ENCODE measurements at places on chromosomes 5 and 9.

GRCh38 chr5:58246461-58246944 is 213.4 kb downstream of the PLK2 start:
- no peak for DNase-seq

GRCh38 chr9:134317790-134318414 is 8.4 kb upstream of the RXRA start:
- DNase-seq, result no peak

DNA sequence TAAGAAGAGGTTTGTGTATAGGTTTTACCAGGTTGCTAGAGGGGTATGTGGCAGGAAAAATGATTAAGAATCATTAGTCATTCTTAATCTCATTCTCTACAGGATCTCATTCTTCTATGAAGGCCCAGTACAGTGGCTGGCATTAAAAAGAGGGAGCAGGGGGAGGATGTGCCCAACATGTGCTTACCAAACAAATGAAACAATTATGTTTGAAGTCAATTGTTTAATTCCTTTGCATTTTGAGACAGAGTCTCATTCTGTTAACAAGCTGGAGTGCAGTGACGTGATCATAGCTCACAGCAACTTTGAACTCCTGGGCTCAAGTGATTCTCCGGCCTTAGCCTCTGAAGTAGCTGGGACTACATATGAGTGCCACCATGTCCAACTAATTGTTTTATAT is 23.0 kb downstream of the FNIP1 start:
- DNase-seq, result no peak

GRCh38 chr5:103305809-103306208 is 47.2 kb downstream of the MACIR start:
- DNase-seq, result no peak

DNA sequence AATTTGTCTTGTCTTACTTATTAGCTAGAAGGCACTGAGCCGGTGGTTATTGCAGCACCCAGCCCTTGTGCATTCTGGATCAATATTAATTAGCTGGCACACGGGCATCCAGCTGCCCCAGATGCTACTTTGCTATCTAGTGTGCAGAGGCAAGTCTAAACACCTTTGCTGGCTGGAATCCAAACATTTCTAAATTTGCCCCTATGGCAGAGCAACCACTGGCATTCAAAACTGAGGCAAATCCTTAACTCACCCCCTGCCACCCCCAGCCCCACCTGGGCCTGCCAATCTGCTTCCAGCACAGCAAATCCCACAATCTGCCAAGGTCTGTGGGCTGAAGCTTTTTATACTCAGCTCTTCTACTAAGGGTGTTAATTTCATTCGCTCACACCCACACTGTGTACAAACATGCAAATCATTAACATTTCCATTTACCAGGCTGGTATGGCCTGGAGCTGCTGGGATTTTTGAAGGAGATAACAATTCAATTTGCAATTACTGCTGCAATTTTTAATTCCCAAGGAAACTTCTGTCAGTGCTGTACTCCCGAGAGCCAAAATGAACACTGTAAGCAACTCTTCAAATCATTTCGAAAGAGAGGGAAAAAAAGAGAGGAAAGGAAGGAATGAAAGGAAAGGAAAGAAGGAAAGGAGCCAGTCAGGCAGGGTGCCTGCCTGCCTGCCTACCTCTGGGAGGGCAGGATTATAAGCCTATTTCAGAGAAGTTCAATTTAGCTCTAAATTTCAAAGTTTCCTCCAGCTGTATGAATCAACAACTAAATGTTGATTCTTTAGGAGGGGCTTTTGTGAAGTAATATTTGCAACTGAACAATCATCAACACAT is 35.5 kb downstream of the RAPGEF1 start:
- no peak for DNase-seq

DNA sequence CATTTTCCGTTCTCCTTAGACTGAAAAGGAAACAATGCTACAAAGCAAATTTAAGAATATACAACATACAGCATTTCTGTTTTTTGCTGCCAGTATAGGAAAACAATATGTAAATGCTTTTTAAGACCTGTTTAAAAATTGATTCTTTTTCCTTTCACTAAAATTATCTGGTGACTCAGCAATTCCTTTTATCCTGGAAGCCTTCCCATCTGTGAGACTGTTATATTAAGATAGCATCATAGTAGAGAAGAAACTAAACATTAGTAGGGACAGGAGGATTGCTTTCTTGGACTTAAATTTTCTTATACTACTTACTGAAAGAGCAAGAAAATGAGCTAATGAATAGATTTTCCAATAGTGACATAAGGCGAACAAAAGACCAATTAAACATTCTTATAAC is 30.0 kb upstream of the GPR21 start:
- no peak for DNase-seq

DNA sequence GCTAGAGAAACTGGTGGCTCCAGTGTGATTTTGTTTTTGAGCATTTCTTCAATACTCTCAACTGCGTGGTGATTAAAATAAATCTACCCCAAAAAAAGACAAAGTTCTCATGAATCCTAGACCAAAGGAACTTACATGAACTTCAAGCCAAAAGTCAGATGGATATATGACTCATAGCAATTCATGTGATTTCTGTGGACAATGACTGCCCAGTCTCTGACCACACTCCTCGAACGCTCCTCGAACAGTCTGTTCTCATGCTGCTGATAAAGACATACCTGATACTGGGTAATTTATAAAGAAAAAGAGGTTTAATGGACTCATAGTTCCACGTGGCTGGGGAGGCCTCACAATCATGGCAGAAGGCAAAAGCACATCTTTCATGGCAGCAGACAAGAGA is 46.4 kb upstream of the CEP78 start:
- no peak for DNase-seq

DNA sequence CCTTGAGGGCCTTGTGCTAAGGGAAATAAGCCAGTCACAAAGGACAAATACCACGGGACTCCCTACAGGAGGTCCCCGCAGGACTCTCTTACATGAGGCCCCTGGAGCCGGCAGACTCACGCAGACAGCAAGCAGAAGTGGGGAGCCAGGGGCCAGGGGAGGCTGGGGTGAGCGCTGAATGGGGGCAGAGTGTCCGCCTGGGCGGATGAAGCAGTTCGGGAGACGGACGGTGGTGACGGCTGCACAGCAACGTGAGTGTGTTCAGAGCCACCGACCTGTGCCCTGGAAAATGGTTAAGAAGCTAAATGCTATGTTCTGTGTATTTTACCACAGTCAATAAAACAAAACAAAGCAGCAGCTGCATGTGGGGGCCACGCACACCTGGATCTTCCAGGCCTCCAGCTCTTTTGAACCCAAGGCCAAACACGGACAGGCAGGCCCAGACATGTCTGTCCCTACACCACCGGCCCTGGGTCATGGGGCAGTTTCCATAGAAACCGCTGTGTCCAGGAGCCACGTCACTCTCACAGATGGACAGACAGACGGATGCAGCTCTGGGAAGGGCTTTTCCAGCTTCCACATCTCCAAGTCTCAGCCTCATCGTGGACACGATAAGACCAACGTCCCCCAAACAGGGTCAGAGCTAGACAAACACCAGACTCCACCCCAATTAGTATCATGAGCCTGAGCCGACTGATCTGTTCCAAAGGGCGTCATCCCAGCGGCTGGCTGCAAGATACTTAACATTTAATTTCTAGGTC is 103.9 kb downstream of the VAV2 start:
- no peak for DNase-seq

DNA sequence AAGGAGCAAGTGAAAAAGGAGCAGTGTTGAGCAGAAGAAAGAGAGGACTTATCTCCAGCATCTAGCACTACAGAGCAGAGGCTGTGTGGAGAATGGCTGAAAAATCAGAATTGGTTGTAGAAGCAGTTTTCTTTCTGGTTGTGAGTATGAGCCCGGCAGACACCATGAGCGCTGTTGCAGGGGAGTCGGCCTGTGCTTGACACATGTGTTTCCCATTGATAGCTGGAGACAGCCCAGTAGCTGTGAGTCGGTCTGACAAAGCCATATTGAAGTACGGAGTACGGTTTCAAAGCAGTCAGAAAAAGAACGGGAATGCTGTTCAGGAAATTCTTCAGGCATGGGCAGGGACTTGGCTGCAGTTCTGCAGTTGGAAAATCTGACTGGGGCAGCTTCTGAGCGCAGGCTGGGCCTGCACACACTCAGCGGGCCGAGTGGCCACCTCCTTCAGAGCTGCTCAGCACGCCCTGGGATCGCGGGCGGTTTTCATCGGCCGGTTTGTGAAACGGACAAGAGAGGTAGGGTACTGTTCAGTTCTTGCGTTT is at the start of gene SGCD:
Gene SGCD, plus strand, starts transcription at position 447 of the 542 bp plus-strand sequence.
- DNase-seq, result no peak

DNA sequence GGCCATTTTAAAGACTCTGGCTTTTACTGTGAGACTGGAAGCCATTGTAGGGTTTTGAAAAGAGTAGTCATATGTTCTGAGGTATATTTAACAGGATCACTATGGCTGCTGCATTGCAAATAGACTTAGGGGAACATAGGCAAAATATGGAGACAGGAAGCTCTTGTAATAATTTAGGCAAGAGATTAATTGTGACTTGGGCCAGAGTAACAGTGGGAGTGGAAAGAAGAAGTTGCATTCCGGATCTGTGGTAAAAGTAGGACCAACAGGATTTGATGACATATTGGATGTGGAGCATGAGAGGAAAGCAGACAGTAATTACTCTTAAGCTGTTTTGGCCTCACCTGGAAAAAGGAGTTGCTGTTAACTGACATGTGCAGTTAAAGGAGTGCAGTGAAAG is 85.6 kb downstream of the SMIM15 start:
- DNase-seq, result no peak

DNA sequence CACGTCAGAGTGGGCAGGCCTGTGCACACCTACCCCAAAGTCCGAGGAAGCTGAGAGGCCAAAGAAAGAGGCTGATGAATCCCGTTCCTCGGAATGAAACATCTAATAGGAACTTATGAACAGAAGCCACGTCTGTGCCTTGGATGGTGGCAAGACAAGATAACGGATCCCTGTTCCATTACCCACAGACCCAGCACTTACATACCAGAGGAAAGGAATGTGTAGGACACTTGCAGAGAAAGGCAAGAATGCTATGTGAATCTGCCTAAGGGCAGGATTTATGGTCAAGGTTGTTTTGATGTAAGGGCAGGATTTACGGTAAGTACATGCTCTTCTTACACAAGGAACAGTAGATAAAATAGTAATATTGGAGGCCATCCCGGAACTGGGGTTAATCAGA is 93.2 kb downstream of the WDR41 start:
- no peak for DNase-seq

- DNase-seq, result no peak
Measured at GRCh38 chr9:71329873-71330272, 208.5 kb upstream of the TRPM3 start.

Measured in stimulated activated CD4-positive, alpha-beta T cell treated with anti-CD3 and anti-CD28 coated beads, TNF-alpha, amount 100 ng/mL, for 1 hour (primary cell).